NCI-H1930 (cell line): ENCODE measurements at places on chromosomes 3 and 15.
A peak's percentile ranks its signal among the peaks of the same experiment; 100 is the strongest.

GRCh38 chr3:94036909-94037507, 8.6 kb upstream of the STX19 start:
- no peak for DNase-seq

DNA sequence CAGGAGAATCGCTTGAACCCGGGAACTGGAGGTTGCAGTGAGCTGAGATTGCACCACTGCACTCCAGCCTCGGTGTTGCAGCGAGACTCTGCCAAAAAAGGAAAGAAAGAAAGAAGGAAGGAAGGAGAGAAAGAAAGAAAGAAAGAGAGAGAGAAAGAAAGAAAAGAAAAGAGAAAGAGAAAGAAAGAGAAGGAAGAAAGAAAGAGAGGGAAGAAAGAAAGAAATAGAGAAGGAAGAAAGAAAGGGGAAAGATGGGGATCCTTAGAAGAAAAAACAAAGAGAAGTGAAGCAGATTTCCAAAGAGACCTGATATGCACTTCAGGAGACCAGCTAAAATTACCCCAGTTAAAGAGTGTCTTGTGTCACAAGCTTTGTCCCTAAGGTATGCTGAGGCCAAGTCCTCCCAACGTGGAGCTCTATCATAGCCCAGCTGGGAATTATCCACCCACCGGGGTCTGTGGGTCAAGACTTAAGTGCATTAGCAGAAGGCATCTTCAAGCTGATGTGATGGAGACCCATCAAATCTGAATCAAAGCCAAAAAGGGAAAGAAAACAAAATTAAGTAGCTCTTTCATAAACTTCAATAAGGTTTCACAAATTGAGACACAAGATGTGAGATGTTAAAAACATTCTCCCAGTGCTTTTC, 17.8 kb upstream of the AKAP13 start:
- no peak for DNase-seq

DNA sequence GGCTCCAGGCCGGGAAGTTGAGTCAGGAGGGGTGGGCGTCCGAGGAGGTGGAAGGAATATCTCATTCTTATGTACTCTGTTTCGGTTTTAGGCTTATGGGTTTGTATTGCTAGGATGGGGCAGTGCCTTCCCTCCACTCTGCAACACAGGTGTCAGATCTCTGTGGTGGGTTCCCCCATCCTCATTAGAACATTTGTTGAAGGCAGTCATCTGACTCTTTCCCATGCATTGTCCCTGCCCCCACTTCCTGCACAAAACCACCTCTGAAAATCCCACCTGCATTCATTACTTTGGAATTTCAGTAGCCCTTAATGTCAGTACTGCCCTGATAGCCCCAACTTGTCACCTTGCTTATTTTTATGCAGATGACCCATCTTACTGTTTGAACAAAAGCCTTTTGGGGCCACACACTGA, 29.5 kb downstream of the GYG1 start:
- DNase-seq: no peak

- no peak for DNase-seq
These were observed 140.6 kb downstream of the HCN4 start for GRCh38 chr15:73228128-73228646.

DNA sequence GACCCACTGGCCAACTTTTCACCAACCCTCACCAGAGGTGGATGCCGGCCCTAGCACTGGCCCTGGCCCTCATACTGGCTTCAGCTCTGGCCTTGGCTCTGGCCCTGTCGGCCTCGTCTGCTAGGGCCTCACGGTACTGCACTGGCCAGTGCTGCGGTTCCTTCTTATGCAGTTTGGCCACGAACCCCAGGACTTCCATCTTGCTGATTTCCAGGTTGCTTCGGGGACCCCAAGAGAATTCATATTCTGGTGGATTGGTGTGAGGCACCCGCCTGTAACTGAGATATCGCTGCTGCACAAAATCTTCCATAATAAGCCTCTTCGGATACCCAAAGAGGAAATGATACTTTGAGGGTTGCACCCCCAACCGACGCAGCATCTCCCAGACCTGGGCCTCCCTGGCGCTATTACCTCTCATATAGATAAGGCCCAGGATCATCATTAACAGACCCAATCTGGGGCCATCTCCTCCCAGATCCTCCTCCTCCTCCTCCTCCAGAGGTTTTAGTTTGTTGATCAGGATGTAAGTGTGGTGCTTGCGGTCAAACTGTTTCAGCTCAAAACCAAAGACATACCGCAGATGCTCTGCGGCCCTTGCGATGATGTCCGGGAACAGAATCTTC, 883 bp downstream of the MAGEF1 start:
- DNase-seq: no peak

GRCh38 chr3:81579744-81580143, 181.7 kb downstream of the GBE1 start:
- DNase-seq: peak; percentile 0

DNA sequence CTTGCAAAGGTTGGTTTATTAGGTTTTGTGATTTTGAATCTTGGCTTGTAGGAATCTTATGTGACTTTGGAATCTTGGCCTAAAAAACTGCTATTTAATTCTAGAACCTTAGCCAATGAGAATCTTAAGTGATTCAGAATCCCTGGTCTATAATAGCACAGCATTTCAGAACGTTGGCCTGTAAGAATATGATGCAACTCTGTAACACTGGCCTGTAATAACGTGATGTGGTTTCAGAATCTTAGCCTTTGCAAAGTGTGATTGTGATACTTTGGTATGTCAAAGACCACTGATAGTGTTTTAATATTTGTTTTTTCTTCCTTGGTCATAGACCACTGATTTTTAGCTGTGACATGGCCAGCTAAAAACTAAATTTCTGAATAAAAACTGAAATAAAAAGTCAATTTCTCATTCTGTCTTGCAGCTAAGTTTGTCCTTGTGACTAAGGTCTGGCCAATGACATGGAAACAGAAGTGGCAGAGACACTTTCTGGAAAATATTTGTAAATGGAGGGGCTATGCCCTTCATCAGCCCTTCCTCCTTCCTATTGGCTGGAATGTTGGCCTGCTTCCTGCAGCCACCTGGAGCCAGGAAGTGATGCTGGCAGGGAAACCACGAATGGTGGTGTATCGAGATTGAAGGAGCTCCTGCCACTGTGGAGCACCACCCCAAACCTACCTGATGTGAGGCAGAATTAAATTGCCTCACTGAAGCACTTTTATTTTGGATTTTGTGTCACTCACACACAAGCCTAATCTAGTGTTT, 42.3 kb upstream of the CORO2B start:
- no peak for DNase-seq

DNA sequence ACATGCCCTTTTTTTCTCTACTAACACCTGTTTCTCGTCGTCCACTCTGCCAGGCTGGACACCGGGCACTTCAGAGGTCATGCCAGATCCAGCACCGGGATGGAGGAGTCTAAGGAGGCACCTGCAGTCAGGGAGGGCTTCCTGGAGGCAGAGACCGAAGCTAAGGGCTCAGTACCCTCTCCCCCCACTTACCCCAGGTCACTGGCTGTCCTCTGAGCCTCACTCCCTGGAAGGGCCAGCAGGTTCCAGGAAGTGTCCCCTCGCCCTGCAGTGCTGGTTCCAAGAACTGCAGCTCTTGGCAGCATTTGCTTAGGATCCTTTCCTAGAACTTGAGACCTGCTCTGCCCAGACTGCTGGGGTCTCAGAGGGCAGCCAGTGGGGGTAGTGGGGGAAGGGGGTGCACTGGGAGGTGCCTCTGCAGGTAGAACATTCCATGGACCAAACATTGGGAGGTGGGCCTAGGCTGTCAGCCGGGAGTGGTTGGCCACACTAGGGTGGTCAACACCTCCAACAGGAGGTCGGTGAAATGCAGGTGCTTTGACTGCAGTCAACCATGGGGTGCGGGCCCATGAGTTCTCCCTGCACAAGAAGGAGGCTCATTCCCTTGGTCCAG, 11.3 kb downstream of the CISH start:
- no peak for DNase-seq

DNA sequence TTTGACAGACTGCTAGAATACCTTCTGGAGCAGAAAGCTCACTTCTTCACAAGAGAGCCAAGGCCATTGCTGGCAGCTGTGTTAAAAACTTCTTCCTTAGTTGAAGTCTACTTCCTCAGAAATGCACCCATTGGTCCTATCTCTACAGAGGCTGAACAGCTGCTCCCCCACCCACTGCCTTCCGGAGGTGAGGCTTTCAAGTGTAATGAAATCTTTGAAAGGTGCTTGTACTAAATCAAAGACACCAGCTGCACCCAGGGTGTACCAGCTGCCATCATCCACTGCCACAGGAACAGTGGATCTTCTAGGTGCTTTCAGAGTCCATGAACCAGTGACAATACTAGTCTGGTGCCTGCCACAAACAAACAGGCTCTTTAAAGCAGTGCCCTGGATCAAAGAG, 26.4 kb upstream of the HERC1 start:
- no peak for DNase-seq

GRCh38 chr15:91780387-91780786, 73.1 kb upstream of the SLCO3A1 start:
- DNase-seq: no peak

GRCh38 chr15:92271179-92271578, 122.5 kb upstream of the ST8SIA2 start:
- no peak for DNase-seq

- no peak for DNase-seq
These were observed 8.5 kb upstream of the MUC4 start for GRCh38 chr3:195820186-195820585.

GRCh38 chr3:152100491-152101132, 168.1 kb upstream of the MBNL1 start:
- no peak for DNase-seq

GRCh38 chr3:77147836-77148578, 108.1 kb downstream of the ROBO2 start:
- no peak for DNase-seq

- DNase-seq: no peak
These were observed 523.8 kb upstream of the NAALADL2 start for GRCh38 chr3:174335324-174335723.

DNA sequence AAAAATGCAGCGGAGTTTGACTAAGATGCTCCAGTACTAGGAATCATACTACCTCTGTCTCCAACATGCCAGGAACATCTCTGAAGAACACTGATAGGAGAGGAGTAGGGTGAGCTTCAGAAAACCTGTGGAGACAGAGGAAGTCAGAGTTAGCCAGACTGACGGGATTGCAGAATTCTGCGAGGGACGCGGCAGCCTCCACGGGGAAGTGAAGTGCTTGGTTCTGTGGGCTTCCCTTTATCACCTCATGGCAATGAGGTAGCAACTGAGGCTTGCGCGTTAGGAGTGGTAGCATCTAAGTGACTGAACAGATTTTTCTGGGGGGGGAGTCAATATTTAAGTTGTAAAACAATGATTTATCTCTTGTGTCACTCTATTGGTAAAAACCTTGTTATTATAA, 226.3 kb downstream of the MCTP2 start:
- DNase-seq: no peak

- DNase-seq: no peak
These were observed 62.0 kb downstream of the ZNF148 start for GRCh38 chr3:125313060-125313635.

GRCh38 chr3:58029842-58030584, 21.8 kb downstream of the FLNB start:
- DNase-seq: no peak

DNA sequence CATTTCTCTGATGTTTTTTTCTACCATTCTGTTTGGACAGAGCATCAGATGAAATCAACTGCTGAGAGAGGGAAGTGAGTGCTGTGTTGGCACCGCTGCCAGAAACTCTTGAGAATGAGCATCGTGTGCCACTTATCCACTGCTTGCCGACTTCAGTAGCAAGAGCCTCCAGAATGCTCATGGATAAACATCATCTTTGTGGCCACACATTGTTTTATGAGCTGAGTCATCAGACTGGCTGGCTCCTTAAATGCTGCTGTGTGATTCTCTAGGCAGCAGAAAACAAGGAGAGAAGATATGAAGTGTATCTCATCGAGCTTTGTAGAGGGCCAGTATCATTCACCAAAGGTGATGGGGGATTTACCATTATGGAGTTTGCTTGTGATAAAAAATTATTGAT, 3.4 kb upstream of the DOCK3 start:
- no peak for DNase-seq

- no peak for DNase-seq
These were observed 239.0 kb downstream of the SQOR start for GRCh38 chr15:45873781-45874180.

- DNase-seq: no peak
These were observed 1389.8 kb upstream of the ALCAM start for GRCh38 chr3:103976931-103977339.

DNA sequence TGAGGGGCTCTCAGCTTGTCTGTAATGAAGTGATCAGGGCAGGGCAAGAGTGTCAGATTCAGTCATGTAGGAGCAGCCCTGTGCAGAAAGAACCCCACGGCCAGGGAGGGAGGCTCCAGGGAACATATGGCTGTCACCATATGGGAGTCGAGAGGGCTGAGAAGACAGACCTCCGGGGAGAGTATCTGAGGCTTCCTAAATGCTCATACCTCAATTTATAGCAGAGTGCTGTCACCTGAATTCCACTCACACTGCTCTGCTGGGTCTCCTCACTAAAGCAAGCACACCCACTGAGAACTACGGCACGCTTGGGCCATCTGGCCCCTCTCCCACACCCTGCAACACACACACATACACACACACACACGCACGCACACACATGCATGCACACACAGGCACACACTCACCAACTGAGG, 92.3 kb upstream of the TJP1 start:
- DNase-seq: no peak

DNA sequence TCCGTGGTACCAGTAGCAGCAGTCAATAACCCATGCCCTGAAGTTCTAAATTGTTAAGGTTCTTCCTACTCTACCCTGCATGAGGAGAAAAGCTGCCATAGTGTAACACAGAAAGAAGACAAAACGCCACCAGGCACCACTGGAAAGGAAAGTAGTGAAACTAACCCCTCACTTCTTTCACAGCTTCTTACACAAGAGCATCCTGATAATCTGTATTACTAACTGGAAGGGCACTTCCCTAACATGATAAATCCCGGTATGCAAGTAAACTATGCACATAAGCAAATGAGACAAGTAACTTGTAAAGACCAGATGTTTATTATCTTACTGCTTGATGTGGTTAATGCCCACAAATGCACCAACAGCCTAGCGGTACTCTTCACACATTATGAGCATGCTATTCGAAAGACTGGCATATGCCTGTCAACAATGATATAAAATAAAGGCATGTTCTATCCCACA, 141.3 kb downstream of the ADAM10 start:
- no peak for DNase-seq

DNA sequence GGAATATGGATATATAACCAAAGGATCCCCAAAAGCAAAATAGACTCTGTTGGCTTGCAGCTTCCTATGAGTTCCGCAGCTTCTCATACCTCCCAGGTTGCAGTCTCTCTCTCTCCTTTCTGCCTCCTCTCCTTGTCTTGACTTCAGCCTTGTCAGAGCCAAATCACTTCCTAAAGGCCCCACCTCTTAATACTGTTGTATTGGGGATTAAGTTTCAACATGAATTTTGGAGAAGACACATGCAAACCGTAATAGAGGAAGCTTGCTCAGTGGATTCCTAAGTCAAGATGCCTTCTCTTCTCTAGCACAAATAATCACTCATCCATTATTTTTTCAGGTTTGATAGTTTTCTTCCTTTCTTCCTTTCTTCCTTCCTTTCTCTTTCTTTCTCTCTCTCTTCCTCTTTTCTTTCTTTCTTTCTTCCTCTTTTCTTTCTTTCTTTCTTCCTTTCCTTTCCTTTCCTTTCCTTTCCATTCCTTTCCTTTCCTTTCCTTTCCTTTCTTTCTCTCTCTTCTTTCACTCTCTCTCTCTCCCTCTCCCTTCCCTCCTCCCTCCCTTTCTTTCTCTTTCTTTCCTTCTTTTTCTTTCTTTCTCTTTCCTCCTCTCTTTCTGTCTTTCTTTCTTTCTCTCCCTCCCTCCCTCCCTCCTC, 411.3 kb upstream of the TPM1 start:
- DNase-seq: no peak
